ENCODE measurements at places on chromosomes 11 and 22.
A peak's percentile ranks its signal among the peaks of the same experiment; 100 is the strongest.

DNA sequence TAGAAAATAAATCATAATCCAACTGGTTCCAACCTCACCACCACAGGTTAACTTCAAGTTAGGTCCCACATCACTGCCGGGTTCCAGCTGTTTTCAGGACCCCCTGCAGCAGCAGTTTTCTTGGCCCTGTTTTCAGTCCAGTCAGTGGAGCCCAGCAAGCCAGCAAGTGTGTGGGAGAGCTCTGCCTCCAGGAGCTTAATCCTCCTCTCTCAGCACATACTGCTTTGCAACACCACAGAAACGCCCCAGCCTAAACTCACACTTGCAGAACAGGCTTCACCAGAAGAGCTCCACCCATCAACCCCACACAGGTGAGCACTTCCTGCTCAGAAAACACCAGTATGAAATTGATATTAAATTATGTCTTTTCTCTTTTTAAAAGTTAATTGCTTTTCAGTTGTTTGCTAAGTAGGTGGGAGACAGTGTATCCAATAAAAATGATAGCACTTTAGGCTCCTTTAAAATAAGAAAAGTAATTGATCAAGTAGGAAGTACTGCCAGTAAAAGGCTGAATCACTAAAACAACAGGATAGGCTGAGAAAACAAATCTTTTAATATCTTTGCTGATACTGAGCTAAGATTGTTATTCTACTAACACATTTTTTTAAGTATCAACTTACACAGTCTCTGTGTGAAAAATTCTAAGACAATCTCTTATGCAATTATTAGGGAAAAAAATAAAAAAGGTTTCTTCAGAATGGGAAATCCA lies 81.5 kb upstream of the TP53AIP1 start:
- DNase-seq = no peak

- no peak for DNase-seq
Measured at GRCh38 chr11:126452241-126453101, 97.0 kb downstream of the ST3GAL4 start.

GRCh38 chr11:133082841-133083488 lies 449.3 kb downstream of the OPCML start:
- DNase-seq = peak; percentile 29

DNA sequence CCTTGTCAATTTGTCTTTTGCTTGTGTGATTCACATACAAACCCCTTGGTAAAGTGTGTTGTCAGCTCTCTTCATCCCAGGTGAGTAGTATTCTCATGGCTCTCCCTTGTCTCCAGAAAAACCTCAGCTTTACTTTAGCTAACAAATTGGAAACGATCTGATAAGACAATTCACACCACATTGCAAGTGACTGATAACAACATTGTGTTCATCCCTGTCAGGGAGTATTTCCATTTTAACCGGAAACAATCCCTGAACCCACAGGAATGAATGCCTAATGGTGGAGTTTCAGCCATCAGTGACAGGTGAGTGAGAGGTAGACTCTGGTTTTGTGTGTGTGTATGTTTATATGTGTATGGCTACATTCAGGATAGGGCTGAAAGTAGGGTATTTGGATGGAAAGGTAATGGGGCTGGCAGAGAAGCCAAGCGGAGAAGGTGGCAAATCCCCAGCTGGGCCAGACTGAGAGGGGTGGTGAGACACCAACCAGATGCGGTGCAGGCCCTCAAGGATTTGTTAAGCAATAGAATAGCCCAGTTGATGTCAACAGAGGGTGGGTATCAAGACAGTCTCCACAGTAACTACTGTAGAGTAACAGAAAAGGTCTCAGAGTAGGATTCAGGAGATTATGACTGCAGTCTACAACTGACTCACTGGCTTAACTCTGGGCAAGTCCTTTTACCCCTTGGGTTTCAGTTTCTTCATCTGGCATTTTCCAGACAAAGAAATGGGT lies 7.6 kb downstream of the LRRC51 start:
- no peak for DNase-seq

GRCh38 chr11:8683115-8683807 lies 669 bp downstream of the RPL27A start:
- DNase-seq = no peak

GRCh38 chr22:17265649-17266248 lies 46.5 kb upstream of the ADA2 start:
- DNase-seq = no peak

- no peak for DNase-seq
Measured at GRCh38 chr22:41598081-41598480, 8.4 kb upstream of the PMM1 start.

GRCh38 chr22:36330127-36330526 lies 57.6 kb downstream of the MYH9 start:
- no peak for DNase-seq

- no peak for DNase-seq
Measured at GRCh38 chr11:23310276-23310675, 450.0 kb upstream of the CCDC179 start.

- no peak for DNase-seq
Measured at GRCh38 chr11:39741066-39741465, 1718.4 kb downstream of the LRRC4C start.

DNA sequence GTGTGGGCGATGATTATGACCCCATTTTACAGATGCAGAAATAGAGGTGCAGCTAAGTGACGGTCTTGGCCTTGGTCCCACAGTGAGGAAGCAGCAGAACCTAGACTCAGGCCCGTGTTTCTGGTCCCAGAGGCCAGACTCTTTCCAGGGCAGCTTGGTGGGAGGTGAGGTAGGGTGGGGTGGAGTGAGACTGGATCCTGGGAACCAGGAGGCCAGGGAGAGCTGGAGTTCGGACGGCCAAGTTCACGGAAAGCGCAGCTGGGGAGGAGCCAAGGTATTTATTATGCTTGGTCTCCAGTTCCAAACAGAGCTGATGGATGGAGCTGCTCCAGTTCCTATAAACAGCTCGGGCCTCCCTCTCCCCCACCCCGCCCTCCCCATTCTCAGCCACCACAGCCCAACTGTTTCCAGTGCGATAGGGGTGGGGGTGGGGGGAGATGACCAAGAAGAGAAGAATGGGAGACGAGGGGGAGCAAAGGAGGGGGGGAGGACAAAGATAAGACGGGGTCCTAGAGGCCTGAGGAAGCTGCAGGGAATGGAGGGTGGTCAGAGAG lies 16.2 kb downstream of the LRRC32 start:
- no peak for DNase-seq

DNA sequence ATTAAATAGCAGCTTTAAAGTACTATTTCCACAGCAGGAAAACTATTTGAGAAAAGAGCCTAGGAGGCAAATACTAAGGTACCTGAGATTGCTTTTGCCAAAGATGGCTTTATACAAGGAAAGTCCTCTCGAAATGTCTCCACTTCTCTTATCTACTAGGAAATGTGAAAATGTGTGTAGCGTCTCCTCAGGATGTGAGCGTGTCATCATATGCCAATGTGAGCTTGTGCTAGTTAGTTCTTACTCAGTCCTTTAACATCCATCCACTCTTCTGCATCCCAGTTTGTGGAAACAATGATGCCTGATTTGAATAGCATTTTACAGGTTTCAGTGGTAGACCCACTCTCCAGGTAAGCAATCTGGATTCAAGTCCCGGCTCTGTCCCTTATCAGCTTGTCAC lies 421.0 kb downstream of the DYNC2H1 start:
- DNase-seq = no peak

DNA sequence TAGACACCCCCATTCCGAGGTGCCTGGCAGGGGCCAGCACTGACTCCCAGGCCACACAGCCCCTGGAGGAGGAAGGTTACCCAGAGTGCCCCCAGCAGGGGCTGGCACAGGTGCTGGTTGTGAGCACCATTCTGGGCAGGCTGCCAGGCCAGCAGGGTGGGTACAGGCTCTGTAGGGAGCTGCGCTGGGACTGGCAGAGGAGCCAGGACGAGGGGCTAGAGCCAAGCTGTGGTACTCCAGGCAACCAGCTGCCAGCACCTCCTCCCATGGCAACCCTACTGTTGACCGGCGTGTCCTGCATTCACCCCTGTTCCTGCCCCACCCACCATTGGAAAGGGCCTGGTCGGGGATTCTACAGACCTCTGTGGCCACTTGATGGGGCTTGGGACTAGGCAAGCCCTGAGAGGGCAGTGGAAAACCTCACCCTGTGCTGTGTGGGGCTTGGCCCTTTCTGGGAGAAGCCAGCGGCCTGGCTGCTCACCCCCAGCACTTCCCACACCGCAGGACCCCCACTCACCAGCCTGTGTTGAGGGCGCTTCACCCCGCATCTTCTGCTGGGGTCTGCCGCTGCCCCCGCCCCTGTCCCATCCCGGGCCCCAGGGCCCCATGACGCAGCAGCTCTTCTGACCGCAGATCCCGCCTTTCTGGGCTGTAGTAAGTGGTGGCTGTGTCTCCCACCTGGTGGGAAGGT lies 1.9 kb downstream of the CLDN5 start:
- DNase-seq = no peak

DNA sequence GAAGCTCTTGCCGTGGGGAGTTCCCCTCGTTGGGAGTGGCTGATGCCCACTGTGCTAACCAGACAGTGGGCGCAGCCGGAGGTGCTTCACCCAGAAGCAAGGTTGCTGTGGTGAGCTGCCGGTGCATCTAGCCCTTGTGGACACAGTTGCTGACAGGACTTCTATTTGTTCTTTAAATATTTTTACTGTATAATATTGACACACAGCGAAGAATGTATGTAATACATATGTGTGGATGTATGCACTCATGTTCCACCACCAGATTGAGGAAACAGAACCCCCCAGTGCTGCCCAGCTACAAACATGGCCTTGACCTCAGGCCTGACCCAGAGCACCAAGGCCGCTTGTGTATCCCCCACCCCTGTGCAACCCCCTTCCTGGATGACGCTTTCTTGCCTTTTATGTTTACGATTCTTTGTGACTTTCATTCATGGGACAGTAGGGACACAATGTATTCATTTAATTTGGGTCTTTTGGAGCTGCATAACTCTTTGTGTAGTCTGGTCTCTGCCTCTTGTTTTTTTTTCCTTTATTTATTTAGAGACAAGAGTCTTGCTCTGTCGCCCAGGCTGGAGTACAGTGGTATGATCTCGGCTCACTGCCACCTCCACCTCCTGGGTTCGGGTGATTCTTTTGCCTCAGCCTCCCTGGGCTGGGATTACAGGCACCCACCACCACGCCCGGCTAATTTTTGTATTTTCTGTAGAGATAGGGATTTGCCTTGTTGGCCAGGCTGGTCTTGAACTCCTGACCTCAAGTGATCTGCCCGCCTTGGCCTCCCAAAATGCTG lies 132.6 kb downstream of the TBC1D22A start:
- DNase-seq = no peak

DNA sequence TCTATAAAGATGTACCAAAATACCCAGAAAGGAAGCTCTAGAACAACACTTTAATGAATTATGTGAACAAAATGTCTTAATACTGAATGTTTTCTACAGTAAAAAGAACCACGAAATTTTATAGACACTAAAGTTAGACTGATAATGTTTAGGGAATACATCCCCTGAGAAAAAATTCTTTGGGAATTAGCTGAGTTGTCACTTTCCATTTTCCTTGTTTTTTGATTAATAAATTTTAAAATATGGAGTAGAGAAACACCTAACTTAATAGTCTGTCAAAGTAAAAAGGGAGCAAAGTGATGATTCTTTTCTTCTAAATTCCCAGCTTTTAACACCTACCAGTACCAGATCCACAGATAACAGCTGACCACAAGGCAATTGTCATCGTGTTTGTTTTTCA lies 23.1 kb upstream of the SCN3B start:
- no peak for DNase-seq

GRCh38 chr11:43899094-43899493 lies 18.5 kb downstream of the ALKBH3 start:
- no peak for DNase-seq

DNA sequence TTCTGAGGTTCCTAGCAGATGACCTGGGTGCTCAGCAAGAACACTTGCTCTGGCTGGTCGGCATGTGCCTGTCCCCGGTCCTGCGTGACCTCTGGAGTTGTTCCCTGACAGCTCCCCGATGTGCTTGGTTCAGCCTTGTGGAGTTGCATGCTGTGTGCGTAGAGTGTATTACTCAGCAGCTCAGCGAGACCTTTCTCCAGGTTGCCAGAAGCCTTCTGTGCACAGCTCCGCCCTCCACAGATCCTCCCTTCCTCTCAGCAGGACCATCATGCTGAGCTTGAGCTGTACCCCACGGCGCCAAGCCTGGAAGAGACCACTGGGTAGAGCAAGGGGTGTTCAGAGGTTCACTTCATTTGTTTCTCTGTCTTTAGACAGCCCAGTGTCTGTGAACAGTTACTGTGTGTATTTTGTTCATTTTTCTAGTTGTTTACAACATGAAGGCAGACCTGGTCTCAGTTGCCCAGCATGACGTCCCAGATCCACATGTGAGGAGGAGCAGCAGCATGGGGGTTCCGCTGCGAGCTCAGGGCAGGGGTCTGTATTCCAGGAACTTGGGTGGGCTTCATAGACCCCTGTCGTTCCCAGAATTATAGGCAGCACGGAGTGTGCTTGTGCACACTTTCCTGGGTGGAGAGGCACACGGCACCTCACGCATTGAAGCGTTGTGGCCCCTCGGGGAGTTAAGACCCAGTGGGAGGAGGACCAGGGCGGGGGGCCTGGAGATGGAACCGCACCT lies 148.6 kb downstream of the IGLL1 start:
- no peak for DNase-seq

GRCh38 chr11:126627421-126627820 lies 271.9 kb downstream of the ST3GAL4 start:
- no peak for DNase-seq

- no peak for DNase-seq
Measured at GRCh38 chr11:43399983-43400630, 41.4 kb downstream of the TTC17 start.

GRCh38 chr22:27474112-27474571 lies 327.4 kb downstream of the MN1 start:
- no peak for DNase-seq

DNA sequence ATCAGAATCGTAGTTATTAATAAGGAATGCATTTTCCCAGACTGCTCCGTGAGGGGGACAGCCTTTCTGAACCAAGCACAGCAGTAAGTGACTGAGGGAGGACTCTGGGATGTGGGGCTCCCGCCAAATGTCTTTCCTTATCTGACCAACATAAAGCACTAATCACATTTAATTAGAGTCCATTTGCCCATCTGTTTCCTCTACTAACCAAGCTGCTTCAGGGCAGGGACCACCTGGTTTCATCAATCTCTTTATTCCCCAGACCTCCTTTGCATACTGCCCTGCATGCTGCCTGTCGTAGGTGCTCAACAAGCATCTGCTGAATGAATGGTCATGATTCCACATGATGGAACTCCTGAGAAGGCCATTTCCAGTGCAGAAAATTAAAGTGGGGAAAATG lies 29.4 kb downstream of the SMCO4 start:
- DNase-seq = no peak

- DNase-seq = no peak
Measured at GRCh38 chr22:46131151-46131587, 19.2 kb upstream of the PPARA start.

All from stimulated activated CD4-positive, alpha-beta T cell treated with anti-CD3 and anti-CD28 coated beads, TNF-alpha, amount 100 ng/mL, for 1 hour (primary cell).